ENCODE measurements at places on chromosomes 1 and 21. TPM values are rescaled to one million over a fixed set of nuclear protein-coding genes. Genes with fewer than 3 reads are reported as not detected.

GRCh38 chr1:78606274-78606673 is 14.0 kb upstream of the IFI44L start:
- H3K36me3 ChIP-seq: no peaks in the 10 kb centered on the region
- H3K4me1 ChIP-seq: no peaks in the 10 kb centered on the region
- H3K4me3 ChIP-seq: no peak overlapping the region
- H3K27me3 ChIP-seq: no peaks in the 10 kb centered on the region
- H3K27ac ChIP-seq: no peak overlapping the region

DNA sequence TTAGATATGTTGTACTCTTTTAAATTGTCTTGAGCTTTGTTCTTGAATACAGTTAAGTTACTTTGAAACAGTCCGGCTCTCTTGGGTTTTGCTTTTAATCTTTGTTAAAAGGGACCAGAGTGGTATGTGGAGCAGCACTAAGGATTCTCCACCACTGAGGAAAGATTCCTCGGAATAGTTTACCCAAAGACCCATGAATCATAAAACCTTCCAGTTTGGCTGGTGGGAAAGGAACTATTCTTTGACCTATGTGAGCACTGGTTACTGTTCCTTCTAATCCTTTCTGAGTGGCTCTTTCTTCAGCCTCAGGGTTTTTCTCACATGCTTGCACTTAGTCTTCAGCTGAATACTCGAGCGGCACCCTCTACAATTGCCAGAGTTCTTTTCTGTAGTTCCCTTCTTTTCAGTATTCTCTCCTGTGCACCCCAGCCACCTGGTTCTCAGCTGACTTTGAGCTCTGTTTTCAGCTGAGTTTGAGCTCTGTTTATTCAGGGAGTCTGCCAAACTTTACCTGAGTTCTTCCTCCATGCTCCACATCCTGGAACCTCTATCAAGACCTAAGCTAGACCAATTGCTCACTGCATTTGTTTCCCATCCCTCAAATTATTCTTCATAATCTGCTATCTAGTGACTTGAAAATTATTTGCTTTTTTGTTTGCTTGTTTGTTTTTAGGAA is 253.8 kb upstream of the PLXNA2 start:
- no peaks in the 10 kb centered on the region for H3K27me3 ChIP-seq
- H3K4me1 ChIP-seq: no peaks in the 10 kb centered on the region
- no peak for DNase-seq
- no peak overlapping the region for H3K4me3 ChIP-seq

DNA sequence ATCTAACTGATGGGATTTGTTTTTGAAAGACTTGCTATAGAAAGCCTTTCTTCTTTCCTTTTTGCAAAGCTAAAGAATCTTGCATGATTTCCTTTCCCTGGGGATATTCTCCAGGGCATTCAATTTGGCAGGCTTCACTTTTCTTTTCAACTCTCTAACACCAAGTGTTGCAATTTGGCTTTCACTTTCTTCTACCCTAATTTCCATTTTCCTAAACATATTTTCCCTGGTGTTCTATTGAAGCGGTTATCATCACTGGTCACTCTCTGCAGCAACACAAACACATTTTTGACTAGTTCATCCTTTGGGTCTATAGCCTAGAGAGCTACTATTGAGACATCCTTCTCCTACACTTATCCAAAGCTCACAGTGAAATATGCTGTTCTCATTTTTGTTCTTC is 424.5 kb downstream of the NEGR1 start:
- H3K36me3 ChIP-seq: no peaks in the 10 kb centered on the region
- H3K4me1 ChIP-seq: no peaks in the 10 kb centered on the region
- H3K4me3 ChIP-seq: no peak overlapping the region

DNA sequence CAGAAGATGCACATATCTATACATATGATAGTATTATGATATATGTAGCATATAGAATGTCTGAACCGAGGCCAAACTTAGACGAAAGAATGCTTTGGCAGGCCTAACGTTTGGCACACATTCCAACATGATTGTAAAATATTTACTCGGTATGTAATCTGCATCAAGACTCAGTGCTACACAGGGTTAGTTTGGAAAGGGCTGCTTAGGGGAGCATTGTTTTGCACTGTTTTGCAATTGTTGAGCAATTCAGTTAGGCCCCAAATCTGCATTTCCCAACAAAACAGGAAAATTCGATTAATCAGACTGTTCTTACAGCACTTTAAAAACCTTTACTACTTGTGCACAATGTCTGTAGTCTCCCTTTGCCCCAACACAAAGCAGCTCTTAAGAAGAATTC is 216.0 kb upstream of the NEGR1 start:
- no peaks in the 10 kb centered on the region for H3K4me1 ChIP-seq
- H3K27ac ChIP-seq: no peak overlapping the region
- H3K36me3 ChIP-seq: no peaks in the 10 kb centered on the region
- no peaks in the 10 kb centered on the region for H3K27me3 ChIP-seq
- DNase-seq: no peak
- H3K4me3 ChIP-seq: no peak overlapping the region

- H3K36me3 ChIP-seq: no peaks in the 10 kb centered on the region
- no peak for DNase-seq
- no peaks in the 10 kb centered on the region for H3K27me3 ChIP-seq
Observed at GRCh38 chr1:171290621-171291020, 23.4 kb upstream of the FMO4 start.

DNA sequence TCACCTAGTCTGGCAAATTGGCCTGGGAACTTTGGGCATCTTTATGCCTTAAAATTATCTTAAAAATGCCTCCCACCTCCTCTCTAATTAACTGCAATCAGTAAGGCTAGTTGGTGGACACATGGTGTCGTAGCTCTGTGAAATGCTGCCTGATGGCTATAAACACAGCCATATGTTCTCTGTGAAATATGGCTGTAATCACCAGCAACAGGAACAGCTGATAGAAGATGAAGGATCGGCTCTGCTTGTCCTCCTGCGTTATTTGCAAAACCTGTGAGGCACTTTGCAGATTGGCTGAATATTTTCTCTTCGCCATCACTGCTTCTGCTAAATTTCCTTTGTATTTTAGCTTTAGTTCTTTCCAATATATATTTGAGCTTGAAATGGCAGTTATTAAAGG is 419.6 kb downstream of the RWDD3 start:
- H3K27ac ChIP-seq: no peak overlapping the region
- no peak for DNase-seq
- no peak overlapping the region for H3K4me3 ChIP-seq
- no peaks in the 10 kb centered on the region for H3K36me3 ChIP-seq
- H3K27me3 ChIP-seq: no peaks in the 10 kb centered on the region

DNA sequence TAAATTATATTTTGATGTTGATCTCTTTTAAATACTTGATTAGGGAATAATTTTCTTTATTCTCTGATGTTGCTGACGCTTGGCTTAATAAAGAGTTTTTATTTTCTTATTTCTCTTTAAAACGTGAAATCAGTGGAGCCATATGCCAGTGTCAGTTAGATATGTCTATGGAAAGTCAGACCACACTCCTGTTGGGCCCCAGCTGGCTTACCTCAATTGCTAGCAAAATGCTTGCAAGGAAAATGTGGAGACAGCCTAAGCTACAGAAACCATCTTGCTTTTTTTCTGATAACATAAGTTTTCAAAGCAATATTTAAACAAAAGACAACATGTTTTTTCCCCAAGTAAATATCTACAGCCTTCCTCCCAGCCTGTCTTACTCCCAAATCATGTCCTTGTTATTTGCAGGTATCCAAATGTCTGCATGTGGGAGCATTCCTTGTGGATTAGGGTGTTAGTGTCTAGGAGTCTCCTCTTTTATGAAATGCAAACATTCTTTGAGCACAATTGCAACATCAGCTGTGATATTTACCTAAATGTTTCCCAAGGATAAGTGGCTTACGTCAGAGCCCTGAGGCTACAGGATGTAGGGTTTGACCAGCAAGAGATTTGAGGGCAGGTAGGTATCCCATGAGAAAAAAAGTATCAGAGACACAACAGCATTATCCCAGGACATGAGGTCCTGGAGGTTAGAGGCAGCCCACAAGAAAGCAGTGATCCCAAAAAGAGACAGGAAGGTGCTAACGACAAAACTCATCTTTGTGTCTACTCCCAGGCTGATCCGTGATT is 117.2 kb upstream of the KCNJ15 start:
- no peak for DNase-seq
- no peak overlapping the region for H3K27ac ChIP-seq
- H3K36me3 ChIP-seq: no peaks in the 10 kb centered on the region
- H3K4me1 ChIP-seq: no peaks in the 10 kb centered on the region

- H3K4me1 ChIP-seq: no peaks in the 10 kb centered on the region
- no peaks in the 10 kb centered on the region for H3K27me3 ChIP-seq
- no peak overlapping the region for H3K27ac ChIP-seq
- H3K36me3 ChIP-seq: peaks cover 9% of the 10 kb centered on the region
- no peak for DNase-seq
Observed at GRCh38 chr1:92879316-92879968, 47.6 kb downstream of the RPL5 start.

GRCh38 chr1:118110580-118110979 is 74.4 kb downstream of the SPAG17 start:
- H3K4me1 ChIP-seq: no peaks in the 10 kb centered on the region
- H3K36me3 ChIP-seq: no peaks in the 10 kb centered on the region
- H3K4me3 ChIP-seq: no peak overlapping the region
- H3K27me3 ChIP-seq: peaks cover 6% of the 10 kb centered on the region
- H3K27ac ChIP-seq: no peak overlapping the region

GRCh38 chr1:96427616-96428015 is 294.0 kb upstream of the PTBP2 start:
- H3K4me3 ChIP-seq: no peak overlapping the region
- H3K4me1 ChIP-seq: no peaks in the 10 kb centered on the region
- no peaks in the 10 kb centered on the region for H3K27me3 ChIP-seq

DNA sequence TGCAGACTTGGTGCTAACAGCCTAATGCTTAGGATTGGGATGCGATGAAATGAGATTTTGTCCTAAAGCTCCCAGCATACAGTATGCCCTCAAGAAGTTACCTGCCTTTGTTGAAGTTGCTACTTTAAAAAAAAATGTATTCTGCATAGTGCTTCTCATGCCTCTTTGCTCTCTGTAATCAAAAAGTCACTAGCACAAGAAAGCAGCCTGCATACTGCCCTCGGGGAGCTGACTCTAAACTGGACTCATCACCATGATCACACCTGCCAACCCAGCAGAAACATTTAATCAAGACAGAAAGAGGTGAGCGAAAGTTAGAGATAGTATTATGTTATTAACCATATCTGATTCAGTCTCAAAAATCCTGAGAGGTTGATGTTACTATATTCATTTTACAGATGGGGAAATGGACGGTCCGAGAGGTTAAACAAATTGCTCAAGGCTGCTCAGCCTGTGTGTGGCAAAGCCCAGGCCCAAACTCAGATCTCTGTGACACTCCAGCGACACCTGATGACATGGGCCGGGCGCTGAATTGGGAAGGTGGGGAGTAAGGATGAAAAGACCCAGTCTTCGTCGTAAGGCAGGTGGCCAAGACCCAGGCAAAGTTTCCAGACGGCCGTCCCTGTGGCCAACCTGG is 1.1 kb downstream of the BATF3 start:
- H3K4me1 ChIP-seq: peaks cover 33% of the 10 kb centered on the region
- H3K27ac ChIP-seq: no peak overlapping the region
- DNase-seq: no peak

Gene FCRL2
- polyA plus RNA-seq: 0.04 TPM

Gene SLFNL1
- 0.14 TPM for polyA plus RNA-seq

Gene AGBL4
- polyA plus RNA-seq: not detected

All from heart right ventricle (tissue), 16 donors.